Stimulated activated CD4-positive, alpha-beta T cell treated with anti-CD3 and anti-CD28 coated beads, Interleukin-2, amount 100 ng/mL, for 24 hours (primary cell): ENCODE measurements at places on chromosomes 7 and 10.

DNA sequence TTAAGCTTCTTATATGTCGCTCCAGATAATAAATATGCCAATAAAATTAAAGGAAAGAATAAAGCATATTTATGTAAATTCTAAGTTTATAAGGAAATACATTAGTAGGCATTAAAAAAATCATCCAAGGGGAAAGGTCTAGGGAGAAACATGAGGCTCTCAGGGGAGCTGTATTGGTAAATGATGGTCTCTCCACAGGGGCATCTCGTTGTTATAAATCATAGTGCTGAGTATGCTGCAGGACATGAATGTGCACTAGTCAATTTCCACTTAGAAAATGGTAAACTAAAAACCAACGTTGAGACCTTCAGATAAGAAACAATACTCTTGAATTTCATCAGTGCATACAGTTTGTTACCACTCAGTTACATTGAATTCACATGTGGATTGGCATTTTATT is 194.0 kb upstream of the AHR start:
- no peak for DNase-seq

DNA sequence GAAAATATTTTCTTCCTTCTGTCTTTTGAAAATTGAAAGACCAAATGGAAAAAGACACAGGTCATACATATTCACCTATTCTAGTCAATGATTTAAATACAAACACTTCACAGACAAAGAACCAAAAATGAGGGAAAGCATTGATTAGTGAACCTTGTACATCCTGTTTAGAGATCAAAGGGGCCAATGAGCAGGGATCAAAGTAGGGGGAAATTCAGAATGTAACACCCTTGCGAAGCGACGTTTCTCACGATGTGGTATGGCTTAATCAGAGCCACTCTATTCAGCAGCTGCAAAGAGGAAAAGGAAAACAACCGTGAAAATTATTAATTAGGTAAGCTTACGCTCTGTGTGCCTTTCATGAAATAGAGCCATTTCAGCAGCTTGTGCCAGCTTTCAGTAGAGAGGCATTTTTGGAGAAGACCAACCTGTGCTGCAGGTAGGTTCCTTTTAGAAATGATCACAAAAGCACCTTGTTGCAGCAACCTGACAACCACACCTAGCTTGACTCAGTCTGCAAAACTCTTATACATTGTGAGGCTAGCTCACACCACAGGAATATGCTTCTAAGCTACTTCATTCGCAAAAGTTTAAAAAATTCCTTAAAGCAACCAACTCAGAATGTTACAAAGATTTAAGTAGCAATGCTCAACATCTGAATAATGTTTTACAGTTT is 78.0 kb downstream of the DKK1 start:
- no peak for DNase-seq

- DNase-seq: no peak
Observed at GRCh38 chr7:114842551-114843065, 79.3 kb upstream of the MDFIC start.

DNA sequence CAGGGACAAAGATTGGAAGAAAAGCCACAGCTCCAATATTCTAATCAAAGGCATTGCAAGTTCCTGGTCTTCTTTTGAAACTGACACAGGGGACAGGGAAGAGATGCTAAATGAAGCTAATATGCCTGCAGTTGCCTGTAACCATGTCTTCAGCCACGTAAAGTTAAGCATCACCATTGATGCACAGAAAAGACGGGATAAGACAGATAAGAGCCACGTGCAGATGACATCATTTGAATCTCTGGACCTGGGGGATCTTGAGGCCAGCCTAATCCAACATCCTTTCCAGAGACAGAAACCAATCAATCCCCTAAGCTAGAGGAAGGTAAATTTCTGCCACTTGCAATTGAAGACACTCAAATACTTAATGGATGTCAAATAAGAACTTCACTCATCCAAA is 93.4 kb downstream of the PIP4K2A start:
- no peak for DNase-seq

DNA sequence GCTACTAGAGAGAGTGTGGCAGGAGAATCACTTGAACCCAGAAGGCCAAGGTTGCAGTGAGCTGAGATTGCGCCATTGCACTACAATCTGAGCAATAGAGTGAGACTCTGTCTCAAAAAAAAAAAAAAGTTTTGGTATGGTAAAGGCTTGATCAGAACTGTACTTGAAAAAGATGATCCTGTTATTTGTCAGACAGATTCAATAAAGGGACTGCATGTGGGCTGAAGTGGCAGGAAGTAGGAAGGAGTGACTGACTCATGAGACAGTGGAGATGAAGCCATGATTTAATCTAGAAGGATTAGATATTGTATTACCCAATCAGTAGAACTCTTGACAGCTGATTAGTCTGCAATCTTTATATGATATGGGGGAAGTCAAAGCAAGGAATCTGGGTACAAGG is 2.7 kb upstream of the TMEM254 start:
- DNase-seq: no peak

DNA sequence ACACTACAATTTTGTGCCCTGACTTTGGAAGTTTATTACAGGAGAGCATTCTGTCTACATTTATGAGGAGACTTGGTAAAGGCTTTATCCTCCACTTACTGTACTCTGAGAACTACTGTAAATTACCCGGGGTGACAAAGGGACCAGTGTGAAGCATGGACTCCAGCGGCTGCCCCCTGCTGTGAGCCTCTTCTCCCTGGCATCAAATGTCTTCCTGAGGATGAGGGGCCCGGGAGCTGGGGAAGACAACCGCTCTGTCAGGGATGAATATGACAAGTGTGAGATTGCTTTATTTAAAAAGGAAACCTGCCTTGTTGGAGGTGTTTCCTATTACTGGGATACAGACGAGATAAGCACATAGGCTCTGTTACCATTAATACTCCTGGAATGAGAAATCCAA is 714.8 kb downstream of the CCSER2 start:
- DNase-seq: no peak

DNA sequence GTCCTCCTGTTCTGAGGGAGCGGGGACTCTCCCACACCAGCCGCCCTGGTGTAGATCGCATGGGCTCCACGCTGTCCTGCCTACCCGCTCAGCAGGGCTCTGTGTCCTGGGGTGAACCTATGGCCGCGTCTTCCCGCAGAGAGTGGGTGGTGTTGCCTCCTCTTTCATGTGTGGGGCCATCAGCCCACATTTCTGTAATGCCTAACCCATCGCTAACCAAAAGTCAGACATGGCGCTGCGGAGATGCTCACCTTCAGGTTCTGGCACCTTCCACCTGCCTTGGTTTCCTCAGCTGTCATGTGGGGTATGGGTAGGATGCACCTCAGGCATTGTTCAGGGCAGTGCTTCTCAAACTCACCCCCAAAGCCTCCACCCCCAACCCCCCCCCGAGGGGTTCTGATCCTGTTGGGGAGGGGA is 50.5 kb upstream of the CAMK2B start:
- no peak for DNase-seq

DNA sequence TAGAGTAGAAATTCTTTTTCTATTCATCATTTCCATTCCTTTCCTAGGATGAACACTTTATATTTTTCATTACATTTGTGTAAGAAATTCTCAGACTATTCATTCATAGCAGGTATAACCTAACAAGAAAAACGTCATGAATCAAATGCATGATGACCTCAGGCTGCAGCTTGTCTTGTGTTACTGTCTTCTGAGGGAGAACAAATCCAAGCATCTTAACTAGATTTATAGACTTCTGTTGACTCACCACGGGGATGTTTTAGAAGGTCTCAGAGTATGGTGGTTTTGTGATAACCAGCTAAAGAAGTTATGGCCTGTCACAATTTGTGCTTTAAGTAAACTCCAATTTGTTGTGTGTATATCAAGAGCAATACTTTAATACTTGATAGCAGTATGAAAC is 102.7 kb downstream of the ANKRD7 start:
- no peak for DNase-seq

- DNase-seq: no peak
Observed at GRCh38 chr7:2038931-2039728, 193.6 kb downstream of the MAD1L1 start.

DNA sequence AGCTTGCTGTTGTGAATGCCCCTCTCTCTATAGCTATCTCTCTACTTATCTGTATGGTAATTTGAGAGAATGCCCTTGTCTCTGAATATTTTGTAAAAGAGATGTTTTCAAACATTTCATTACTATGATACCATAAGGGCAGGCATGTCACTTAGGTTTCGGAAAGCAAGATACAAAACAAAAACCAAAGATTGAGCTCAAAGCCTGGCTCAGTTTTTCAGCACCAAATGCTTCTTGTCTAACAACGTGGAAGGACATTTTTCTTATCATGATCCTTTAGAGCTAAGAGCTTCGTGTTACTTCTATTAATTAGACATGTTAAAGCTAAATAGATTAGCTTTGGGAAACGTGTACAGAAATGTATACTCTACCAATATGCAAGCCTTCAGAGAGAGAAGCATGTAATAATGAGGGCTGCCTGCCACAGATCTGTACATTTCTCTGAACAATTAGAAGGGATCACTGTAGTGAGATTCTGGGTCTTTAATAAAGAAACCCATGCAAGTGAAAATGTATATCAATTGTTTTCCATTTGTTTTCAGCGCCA is 148.9 kb downstream of the ARID5B start:
- DNase-seq: no peak

- no peak for DNase-seq
Observed at GRCh38 chr7:28862595-28863272, 95.4 kb downstream of the TRIL start.

DNA sequence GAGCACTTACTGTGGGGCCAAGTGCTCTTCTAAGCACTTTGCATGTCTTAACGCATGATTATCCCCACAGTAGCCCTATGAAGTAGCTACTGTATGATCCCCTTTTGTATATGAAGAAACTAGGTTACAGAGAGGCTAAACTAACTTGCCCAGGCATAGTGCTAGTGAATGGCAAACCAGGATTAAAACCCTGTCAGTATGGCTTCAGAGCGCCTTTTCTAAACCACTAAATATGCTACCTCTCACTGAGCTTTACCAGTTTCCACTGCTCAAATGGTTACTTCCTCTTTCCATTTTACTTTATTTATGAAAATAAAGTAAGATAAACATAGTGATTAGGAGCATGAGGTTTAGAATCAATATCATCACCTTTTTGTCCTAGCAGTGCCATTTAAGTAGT is 73.6 kb downstream of the PODXL start:
- DNase-seq: no peak

GRCh38 chr7:51126813-51127617 is 189.6 kb downstream of the COBL start:
- peak; percentile 7 for DNase-seq

- DNase-seq: no peak
Observed at GRCh38 chr10:127151981-127152699, 44.3 kb downstream of the INSYN2A start.

DNA sequence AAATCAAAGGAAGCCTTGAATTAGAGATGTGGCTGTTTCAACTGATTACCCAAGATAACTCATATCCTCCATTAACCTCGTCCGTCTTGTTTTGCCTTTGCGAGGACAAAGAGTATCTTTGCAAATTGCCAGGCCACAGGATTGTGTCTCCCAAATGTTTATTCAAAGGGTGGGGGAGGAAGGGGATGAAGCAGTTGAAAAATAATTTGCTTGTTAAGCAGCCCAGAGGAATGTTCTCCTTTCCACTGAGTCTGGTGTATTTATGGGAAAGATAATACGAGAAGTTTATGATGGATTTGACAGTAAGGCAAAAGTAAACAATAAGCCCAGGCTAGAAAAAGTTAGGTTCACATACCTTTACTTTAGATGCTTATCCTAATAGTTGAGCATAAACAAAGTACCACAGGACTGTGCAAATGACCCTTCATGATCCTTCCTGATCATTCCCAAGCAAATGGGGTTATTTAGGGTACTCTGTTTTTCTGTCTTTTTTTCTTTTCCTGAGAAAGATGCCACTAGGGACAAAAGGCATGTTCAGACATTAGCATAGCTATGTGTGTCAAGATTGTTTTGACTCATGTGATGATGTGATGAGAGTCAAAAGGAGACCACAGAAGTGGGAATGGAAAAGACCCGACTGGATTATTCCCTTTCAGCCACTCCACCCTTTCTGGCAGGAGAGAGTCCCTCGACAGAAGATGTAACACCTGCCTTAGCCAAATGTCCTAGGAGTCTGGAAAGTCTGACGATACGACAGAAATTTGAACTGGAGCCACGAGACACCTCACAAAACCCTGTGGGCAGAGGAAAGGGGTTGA is 243.0 kb upstream of the GLI3 start:
- no peak for DNase-seq

DNA sequence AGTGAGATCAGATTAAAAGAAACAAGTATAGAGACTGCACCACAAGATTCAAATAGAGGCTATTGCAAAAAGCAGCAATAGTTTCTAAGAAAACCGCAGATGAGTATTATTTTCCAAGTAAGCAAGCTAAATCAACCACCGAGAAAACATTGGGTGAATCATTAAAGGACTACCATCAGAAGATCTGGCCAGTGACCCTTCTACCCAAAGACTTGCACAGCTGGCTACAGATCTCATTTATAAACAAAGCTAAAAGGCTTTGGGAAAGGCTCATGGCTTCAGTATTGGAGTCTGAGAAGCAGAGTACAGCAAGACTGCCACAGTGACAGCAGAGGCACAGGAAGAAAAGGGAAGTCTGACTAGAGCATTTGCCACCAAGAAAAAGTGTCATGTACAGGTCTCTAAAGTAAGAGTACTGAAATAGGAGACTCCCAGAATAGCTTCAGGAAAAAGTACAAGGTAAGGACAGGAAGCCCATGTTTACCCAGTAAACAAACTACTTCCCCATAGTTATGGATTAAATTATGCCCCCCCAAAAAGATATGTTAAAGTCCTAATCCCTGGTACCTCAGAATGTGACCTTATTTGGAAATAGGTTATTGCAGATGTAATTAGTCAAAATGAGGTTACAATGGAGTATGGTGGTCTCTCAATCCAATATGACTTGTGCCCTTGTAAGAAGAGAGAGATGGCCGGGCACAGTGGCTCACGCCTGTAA is 19.0 kb downstream of the STEAP1 start:
- no peak for DNase-seq

- DNase-seq: no peak
Observed at GRCh38 chr7:36456548-36456947, 66.9 kb downstream of the ANLN start.

DNA sequence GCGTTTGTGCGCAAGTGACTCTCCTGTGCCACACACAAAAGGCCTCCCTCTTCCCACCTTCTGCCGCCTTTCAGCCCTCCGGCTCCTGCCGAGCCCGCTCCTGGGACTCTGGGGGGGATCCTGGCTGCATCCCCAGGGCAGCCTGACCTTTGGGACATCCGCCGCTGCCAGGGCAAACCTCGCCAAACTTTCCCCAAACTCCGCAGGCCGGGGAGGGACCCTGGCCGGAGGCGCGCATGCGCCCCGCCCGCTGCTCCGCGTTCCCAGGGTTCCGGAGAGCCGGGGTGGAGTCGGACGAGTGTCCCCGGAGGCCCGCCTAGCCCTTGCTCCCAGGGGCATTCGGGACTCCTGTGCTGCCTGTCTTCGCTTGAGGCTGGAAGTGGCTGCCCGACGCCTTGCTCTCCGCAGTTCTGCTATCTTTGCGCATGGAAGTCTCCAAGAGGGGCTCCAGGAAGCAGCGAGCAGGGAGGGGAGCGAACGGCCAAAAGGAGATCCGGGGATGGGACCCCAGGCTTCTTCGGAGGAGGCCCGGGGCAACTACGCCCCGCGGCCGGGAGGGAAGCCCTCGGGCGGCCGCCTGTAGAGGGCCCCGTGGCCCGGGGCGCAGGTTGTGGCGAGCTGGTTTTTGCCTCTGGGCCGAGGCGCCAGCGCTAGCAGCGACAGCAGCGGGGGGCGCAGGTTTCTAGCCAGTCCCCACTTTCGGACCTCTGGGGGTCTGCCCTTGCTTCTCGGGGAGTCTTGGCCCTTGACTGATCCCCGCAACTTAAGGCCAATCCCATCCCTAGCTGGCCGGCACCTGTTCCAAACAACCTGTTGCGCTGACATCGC is 7.0 kb downstream of the PTF1A start:
- no peak for DNase-seq
